ENCODE measurements at places on chromosomes 3 and 15.

- DNase-seq, result no peak
These were observed 977.7 kb downstream of the PLOD2 start for GRCh38 chr3:145183261-145183660.

GRCh38 chr3:29194139-29194538 is 86.7 kb upstream of the RBMS3 start:
- DNase-seq, result no peak

- no peak for DNase-seq
These were observed 186.2 kb downstream of the CD47 start for GRCh38 chr3:107904536-107905066.

GRCh38 chr15:70164156-70164900 is 66.6 kb upstream of the TLE3 start:
- DNase-seq, result no peak

DNA sequence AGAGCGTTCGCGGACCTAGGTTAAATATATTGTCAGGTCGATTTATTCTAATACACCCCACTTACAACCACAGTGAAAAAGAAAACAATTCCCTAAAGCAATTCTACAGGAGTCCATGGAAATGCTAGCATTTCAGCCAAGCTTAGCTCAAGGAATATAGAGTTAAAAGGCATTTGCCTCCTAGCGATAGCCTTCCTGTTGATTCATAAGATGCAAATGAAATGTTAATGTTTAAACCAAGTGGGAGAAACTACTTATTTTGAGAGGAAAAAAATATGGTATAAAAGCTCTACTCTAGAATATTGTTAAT is 1.7 kb upstream of the ALCAM start:
- DNase-seq, result no peak

- no peak for DNase-seq
These were observed 83.4 kb downstream of the EEFSEC start for GRCh38 chr3:128236657-128237056.

GRCh38 chr3:38117163-38117716 is 19.7 kb downstream of the ACAA1 start:
- DNase-seq, result no peak

DNA sequence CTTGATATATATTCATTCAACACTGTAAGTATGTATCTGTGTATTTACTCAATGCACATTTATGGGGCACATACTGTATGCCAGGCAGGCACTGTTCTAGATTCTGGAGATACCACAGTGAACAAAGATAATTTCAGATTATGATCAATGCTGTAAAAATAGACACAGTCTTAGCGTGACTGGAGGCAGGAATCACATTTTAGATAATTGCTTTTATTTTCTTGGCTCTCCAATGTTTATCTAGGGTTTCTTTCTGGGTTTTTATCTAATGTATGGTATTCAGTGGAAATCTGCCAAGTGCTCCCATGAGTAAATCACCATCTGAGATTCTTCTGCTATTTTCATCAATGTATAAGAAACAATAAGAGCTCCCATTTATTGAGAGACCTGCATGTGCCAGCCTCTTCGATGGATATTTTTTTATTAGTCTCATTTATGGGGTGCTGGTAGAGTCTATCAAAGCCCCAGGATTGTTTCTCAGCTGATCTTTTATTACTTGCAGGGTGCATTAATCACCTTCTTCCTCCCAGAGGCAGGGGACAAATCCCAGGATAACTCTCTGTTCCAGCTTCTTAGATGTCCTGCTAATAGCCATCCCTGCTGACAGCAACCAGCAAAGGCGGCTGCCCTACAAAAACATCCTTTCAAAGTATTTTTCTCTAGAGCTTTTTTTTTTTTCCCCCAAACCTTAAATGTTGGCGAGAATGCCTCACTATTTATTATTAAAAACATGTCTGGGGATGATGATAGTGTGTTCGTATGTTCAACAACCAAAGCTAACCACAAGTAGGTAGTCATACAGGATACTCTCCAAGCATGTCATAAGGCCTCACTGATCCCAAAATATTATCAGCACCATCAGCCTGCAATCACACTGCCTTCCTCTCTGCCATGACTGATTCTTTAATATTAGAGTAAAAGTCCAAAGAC is 331.0 kb upstream of the RASGRP1 start:
- DNase-seq, result no peak

DNA sequence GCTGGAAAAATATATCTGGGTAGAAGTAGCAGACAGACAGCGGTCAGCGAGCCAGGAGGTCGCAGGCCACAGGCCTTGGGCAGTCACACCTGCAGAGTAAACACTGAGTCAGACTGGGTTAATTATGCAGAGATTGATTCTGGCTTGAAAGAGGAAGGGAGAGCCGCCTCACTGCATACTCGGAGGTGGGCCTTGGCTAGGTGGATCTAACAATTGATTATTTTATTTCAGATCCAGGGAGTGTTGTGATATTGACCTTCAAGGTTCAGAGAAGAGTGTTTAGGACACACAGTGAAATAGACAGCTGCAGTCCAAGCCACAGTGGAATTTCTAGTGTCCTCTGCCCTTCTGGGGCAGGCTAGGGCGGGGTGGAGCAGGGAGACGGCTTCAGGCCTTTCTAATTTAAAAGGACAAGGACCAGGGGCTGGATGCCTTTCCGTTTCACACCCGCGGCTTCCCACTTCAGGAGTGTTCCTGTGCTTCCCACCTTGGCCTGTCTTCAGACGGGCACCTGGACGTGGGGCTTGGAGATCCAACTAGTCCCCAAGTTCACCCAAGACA is 237.3 kb downstream of the XXYLT1 start:
- no peak for DNase-seq

GRCh38 chr3:126125341-126125740 is 41.4 kb upstream of the SLC41A3 start:
- no peak for DNase-seq

DNA sequence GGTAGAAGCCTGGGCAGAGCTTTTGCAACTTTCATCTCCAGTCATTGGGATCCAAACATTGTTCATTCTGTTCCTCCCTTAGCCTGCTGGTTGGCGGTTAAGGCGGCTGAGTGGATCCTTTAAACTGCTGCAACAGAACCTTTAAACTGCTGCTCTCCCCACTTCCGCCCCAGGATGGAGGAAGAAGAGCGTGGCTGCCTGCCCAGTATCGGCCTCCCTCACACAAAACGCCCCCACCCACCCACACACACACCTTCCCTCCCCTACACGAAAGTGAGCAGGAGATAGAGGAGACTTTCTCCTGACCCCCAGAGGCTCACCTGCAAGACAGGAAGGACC is 460 bp upstream of the ZMAT3 start:
- DNase-seq, result no peak

- no peak for DNase-seq
These were observed 418.2 kb upstream of the NR2F2 start for GRCh38 chr15:95912280-95912625.

DNA sequence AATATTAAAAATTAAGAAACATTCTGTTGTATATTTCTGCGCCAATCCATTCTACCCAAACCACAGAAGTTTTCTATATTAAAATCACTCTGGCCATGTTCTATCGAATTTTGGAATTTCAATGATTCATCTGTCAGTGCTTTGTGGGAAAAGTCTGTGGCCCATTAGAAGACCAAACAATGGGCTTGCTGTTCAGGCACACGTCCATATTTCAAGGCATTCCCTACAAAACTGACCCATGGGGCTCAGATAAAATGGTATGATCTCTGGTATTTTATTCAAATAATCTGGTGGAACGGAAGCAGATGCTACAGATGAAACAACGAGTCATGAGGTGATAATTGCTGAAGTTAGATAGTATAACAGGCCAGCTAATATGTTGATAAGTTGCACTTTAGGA is 12.4 kb downstream of the NPHP3 start:
- DNase-seq, result no peak

GRCh38 chr3:100556673-100557310 is 52.6 kb upstream of the ADGRG7 start:
- no peak for DNase-seq

GRCh38 chr15:81338170-81339007 is 14.4 kb upstream of the STARD5 start:
- no peak for DNase-seq

GRCh38 chr3:15979495-15979894 is 181.7 kb upstream of the ANKRD28 start:
- DNase-seq, result no peak

GRCh38 chr15:59349680-59350420 is 22.8 kb downstream of the MYO1E start:
- no peak for DNase-seq

DNA sequence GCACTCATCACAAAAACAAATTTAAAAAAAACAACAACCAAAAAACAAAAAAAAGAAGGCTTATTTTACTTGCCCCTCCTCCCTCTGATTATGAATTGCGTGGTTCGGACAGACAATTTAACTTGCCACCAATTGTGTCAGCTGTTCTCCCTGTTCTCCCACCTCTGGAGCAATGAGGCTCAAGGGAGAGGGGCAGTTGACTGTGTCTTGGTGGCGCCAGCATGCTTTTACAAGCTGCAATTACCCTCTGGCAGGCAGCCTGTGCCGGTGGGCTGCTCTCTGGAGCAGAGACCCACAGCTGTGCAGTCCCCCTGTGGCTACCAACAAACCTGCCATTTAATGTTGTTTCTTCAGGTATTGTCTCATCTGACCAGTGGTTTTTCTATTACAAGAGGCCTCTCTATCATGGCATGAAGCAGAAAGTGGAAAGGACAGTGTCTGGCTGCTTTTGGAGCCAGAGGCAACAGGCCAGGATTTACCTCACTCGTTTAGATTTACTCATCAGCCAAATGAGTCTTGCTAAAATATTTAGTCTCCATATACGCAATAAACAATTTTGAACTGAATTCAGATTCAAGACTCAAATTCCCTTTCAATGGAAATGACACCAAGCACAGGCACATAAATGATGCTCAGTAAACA is 192.0 kb upstream of the TPRG1 start:
- no peak for DNase-seq

DNA sequence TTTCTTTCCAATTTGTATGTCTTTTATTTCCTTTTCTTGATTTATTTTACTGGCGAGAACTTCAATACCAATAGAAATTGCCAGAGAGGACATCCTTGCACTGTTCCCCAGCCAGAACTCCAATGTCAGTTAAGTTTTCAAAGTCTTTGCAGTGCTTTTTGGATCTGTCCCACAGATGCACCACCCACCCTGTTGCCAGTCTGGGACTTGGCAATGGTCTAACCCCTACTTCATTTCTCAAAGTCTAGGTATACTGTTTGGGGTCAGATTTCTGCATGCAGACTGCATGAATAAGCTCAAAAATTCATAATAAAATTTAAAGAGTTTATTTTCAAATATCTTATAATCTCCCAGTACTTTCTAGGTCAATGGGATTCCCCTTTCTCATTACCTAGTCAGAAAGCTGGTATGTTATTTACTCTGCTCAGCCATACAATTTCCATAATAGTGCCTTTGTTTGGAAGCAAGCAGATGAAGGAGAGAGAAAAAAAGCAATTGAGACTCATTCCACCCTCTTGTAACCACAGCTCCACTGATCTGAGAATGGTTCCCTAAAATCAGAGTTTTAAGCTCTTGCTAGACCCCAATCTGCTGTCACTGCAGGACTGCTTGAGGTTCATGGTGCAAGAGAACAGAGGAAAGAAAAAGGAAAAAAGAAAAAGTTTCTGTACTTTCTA is 125.9 kb upstream of the PLXND1 start:
- DNase-seq, result no peak

- DNase-seq, result no peak
These were observed 256.8 kb downstream of the PLOD2 start for GRCh38 chr3:145904138-145904537.

DNA sequence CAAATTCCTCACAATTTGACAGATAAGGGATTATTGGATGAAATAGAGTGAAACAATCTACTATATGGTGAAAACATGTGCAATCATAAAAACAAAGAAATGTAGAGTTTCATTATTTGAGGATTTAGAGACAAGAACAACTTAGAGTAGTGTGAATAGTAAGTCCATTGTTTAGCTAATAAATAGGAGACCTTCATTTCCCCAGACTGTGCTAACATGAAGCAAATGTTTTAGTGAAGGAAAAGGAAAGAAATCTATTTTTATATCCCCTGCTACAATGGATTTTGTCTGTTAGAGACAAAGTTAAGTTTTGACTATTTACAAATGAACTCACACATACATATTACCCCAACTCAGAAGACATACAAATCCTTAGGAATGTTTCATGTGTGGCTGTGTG is 77.8 kb downstream of the EFL1 start:
- DNase-seq, result no peak

Data from GF-D8 (cell line).